ENCODE measurements at places on chromosomes 11 and 22.

DNA sequence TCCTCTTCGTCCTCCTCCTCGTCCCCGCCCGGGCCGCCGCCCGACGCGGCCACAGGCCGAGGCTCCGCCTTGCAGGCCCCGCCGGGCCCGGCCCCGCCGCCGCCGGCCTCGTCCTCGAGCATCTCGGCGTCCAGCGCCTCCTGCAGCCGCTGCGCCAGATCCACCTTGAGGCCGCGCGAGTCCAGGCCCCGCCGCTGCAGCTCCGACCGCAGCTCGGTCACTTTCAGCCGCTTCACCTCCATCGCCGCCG lies 417 bp downstream of the HNRNPUL2 start:
- DNase-seq, result no peak

DNA sequence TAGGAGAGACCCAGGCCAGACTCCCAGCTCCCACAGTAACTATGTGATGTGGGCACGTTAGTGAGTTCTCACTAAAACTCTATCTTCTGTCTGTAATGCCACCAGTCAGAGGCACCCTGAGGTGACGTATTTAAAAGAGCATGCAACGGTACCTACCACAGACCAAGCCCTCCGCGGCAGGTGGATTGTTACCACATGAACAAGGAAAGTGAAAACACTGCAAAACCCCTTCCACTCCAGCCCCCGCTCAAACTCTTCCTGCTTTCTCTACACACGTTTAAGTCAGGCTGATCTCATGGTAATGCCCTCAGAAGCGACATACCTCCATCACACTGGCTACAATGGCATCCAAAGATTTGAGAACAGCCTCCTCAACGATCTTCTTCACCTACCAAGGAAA lies 36.7 kb downstream of the SERPIND1 start:
- DNase-seq, result no peak

DNA sequence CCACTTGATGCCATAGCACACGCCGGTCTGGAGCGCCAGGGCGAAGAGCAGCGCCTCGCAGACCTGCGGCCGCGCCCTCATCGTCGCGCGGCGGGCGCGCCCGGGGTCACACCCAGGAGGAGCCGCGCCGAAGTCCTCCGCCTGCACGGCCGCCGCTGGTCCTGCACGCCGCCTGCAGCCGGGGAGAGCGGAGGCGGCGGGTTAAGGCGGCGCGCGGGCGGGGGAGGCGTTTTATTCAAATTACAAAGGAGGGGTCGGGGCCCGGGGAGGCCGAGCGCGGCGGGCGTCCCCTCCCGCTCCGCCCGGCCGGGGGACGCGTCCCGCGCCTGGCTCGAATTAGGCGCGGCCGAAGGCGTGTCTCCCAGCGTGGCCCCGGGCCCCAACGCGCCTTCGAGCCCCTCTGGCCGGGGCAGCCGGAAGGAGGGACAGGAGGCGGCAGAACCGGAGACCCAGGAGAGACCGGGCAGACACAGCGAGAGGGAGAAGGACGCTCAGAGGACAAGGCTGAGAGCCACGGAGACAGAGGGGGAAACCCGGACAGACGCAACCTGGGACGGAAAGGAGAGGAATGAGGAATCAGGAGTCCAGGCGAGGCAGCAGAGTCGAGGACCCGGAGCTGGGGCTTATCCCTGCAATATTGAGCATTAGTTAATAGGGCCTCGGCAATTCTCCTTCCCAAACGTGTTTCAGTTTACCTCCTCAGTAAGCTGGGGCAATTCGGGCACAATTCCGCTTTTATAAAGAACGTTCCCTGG lies at the start of gene WNT11:
WNT11 (minus strand) TSS at position 176 of the 755 bp plus-strand sequence; CDS start at position 81, 95 bp downstream.
- DNase-seq, result peak; percentile 46

DNA sequence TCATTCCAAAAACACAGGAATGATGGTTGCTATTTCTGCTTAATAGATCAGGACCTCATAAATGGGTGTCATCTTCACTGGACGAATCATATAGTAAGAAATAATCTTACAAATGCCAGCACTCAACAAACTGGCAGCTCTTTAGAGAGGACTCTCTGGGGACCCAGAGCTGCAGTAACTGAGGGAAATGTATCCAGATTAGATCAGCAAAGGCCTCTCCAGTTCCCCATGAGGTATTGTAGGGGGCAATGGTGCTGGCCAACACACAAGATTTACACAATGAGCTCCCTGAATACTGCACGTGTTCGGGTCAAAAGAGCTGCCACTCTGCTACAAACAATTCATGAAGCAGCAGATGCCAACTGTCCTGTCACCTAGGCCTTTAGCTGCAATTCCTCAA lies 110.2 kb downstream of the RBFOX2 start:
- no peak for DNase-seq

DNA sequence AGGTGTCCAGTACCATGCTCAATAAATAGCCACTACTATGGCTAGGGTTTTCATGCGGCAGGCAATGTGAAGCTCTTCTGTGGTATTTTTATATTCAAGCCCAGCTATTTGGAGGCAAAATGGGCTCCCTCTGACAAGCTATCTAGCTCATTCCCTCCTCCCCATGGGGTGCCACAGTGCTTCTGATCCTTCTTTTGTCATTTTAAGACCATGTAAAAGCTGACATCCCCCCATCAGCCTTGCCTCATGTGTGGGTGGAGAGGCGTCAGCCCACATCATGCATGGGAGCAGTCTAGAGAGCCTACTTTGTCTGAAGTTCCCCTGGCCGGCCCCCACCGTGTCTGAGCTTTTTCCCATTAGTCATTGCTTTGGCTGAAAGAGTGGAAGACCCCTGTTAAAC lies 59.8 kb downstream of the NAV2 start:
- DNase-seq, result no peak

DNA sequence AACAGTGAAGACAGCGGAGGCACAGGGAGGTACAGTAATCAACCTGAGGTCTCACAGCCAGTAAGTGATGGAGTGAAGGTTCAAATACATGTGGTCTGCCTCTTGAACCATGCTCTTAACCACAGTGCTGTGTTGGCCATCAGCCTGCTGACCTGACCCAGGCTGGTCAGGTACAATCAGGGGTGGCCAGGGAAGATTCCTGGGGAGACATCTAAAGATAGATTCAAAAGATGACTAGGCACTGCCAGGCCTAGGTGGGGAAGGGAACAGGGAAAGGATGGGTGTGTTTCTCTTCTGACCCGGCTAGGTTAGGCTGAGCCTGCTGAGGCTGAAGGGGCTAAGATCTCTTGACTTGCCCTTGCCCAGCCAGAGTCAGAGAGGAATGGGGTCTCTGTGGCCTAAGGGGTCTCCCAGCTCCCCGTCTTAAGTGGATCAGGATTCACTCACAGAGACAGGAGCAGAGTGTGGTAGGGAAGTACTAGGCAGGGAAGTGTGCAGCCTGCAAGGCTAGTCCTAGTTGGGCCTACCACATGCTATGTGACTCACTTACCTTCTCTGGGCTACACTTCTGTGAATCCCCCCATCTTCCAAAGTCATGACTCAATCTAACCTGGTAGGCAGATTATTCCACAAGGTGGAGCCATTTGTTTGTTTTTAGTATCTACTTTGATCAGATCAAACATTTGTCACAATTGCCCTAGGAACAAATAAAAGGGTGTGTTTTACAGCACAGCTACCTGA lies 10.4 kb upstream of the SREBF2 start:
- peak; percentile 52 for DNase-seq

Data from NCI-H510A treated with DMSO at 0.1 percent for 48 hours (cell line).